ENCODE measurements at places on chromosomes 12 and 14. TPM values are rescaled to one million over a fixed set of nuclear protein-coding genes. Genes with fewer than 3 reads are reported as not detected.

PHLDA1 gene
- 19.7 TPM for total RNA-seq

- no peak for DNase-seq
These were observed 73.6 kb upstream of the CNTN1 start for GRCh38 chr12:40618636-40619035.

GRCh38 chr12:76860256-76860655, 18.6 kb downstream of the CSRP2 start:
- DNase-seq: no peak

FZD10 gene
- 14.1 TPM for total RNA-seq

DNA sequence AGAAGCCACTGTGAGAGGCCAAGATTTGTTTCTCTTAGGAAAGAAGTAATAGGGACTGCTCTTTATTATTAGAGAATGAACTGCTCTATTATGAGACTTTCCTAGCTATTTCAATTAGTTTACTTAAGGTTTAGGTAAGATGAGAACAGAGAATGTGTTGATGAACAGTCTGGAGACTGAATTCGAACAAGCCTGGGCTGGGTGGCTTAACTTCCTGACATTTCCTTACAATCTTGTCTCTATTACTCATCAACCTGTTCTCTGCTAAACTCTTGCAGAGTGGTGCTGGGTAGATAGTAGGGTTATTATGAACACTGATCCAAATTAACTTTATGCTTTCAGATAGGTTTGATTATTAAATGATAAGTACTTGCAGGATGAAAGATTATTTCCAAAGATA, 31.2 kb downstream of the SLC15A5 start:
- no peak for DNase-seq

DNA sequence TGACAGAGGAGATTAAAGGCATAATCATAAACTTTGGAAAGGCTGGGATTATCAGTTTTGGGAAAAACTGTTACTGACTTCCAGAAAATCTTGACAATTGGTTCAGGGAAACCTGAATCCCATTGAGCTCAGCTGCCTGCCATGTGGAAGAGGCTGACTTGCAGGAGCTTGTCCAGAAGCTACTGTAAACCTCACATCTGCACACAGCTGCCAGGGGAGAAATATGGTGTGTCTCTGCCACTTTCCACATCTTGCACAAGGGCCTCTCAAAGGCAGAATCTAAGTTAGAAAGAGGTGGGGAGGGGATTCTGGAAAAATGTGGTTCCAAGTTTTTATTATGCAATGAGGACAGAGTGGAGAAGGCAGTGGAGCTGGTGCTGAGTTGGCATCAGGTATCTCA, 8.7 kb upstream of the BHLHE41 start:
- no peak for DNase-seq

- DNase-seq: peak; percentile 95
These were observed at the start of gene PPP1R1A for GRCh38 chr12:54588110-54588889. TSS of gene PPP1R1A (minus strand) at chr12:54588659. CDS start at chr12:54588488, 171 bp downstream.

RNASE2 gene
- total RNA-seq: not detected

DNA sequence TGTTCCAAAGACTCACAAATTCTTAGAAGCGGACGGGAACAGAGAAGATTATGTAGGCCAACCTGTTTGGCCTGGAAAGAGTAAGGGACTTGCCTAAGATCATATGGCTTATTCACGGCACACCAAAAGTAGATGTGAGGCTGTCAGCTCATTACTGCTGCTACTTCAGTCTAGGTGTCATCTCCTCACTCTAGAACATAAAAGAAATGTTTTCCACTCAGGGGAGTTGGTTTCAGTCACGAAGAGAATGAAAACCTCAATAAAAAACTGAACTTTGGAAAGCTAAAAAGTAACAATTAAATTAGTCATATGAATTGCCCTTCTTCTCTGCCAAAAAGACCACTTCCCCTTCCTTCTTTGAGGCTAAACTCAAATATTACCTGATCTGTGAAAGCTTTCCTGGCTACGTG, 658 bp upstream of the CEP128 start:
- DNase-seq: no peak

DNA sequence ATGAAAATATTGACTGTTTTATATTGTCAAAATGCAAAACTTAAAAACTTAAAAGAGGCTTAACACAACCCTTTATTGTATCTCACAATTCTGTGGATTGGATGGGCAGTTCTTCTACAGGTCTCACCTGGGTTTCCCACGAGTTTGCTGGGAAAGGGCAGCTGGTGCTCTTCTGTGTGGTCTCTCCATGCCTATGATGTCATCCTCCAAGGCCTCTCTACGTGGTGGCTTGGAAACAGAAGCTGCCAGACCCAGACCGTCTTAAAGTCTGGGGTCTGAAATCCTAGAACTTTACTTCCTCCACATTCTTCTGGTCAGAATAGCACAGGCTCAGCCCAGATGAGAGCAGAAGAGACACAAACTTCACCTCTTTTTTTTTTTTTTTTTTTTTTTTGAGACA, 36.5 kb upstream of the KICS2 start:
- no peak for DNase-seq

GLT1D1 gene
- 9.2 TPM for total RNA-seq

DNA sequence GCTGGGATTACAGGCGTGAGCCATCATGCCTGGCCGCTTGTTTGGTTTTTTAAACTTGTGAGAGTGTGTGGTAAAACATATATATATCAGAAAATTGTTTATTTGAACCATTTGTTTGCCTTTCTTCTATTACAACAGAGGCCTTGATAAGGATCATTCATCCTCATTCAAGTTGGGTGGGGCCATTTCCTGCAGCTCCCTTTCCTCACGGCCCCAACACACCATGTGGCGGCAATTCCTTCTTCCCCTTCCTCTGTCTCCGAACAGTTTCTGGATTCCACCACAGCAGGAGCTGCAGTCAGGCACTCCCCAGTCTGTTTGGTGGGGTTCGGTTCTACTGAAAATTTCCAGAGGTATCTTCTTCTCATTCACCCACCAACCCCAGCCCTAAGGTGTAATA, 42.0 kb upstream of the RASSF3 start:
- no peak for DNase-seq

GRCh38 chr12:108576660-108577234, 14.4 kb downstream of the ISCU start:
- no peak for DNase-seq

DNA sequence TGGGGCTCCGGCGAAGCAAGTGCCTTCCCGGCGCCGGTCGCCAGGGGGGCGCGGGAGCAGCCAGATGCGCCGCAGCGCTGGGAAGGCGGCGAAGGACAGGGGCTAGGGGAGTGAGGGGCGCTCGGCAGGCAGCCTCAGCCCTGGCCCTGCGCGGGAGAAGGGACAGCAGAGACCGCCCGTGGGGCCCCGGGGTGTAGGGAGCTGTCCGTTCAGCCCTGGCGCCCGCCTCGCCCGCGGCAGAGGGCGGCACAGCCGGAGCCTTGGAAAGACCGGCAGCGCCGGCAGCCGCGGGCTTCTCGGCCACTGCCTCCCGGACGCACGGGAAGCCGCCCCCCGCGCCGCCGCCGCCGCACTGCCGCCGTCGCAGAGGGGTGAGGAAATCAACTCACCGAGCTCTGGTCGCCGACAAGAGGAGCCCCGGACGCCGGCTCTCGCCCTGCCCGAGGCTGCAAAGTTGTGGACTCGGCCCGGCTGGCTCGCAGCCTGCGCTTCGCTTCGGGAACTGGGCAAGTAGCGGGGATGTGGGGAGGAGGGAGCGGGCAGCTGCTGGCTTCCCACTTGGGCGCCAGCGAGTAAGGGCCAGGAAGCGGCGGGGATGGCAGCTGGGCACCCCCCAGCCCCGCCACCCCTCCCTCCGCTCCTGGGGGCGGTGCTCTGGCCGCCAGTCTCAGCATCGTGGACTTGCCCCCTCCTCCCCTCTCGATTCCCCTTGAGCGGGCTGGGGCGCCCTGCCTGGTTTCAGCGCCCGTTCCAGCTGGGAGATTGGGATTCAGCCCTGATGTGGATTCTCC, at the start of gene ZDHHC22:
Gene ZDHHC22 (minus strand): TSS at position 578 of the 791 bp plus-strand sequence. CDS start 2,053 bp downstream, outside the sequence.
- peak; percentile 94 for DNase-seq

ABCD4 gene
- total RNA-seq: 68.6 TPM

DNA sequence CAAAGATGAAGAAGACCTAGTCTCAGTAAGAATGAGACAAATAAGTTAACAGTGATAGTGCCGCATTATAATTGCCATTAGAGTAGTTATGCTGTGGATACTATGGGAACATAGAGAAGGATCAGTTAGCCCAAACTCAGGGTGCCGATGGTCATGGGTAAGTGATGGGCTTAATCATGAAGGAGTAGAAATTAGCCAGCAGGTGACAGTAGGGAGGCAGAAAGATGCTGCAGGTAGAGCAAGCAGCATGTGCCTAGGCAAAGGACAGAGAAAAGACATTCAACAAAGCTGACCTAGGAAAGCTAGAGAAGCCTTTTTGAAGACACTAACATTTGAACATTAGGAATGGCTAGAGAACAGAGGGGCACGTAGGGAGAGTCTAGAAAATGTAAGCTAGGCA, 30.6 kb upstream of the PTPRQ start:
- DNase-seq: no peak

GRCh38 chr12:11854011-11854499, 204.6 kb downstream of the ETV6 start:
- DNase-seq: no peak

GRCh38 chr12:2551412-2551900, 243.3 kb upstream of the FKBP4 start:
- DNase-seq: no peak

GRCh38 chr12:113197518-113198077, 12.1 kb downstream of the RITA1 start:
- DNase-seq: no peak

- no peak for DNase-seq
These were observed 155.8 kb upstream of the FOXN3 start for GRCh38 chr14:89572596-89573398.

- no peak for DNase-seq
These were observed 42.6 kb upstream of the PTPRR start for GRCh38 chr12:70963081-70963660.

DYNC1H1 gene
- total RNA-seq: 226 TPM

ESPL1 gene
- total RNA-seq: 43.6 TPM

GRCh38 chr12:113120670-113121370, 14.7 kb downstream of the RASAL1 start:
- no peak for DNase-seq

- DNase-seq: no peak
These were observed 484 bp downstream of the RIC8B start for GRCh38 chr12:106774808-106775524.

OXA1L gene
- total RNA-seq: 227 TPM

DNA sequence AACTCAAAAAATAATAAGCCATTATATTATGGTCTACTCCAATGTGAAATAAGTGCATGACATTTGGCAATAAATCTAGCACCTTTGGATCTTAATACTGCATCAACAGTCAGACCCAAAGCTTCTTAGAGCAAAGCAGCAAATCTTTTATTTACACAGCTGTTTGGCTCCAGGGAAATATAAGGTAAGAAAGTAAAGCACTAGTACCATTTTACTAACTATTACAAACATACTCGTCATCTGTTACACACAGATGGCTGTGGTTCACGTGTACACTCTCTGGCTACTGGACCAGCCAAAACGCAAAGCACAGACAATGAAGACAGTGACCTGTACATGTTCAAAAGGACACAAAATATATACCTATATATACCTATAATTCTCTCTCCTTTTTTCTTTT, 2.8 kb downstream of the FGD6 start:
- DNase-seq: no peak

DNA sequence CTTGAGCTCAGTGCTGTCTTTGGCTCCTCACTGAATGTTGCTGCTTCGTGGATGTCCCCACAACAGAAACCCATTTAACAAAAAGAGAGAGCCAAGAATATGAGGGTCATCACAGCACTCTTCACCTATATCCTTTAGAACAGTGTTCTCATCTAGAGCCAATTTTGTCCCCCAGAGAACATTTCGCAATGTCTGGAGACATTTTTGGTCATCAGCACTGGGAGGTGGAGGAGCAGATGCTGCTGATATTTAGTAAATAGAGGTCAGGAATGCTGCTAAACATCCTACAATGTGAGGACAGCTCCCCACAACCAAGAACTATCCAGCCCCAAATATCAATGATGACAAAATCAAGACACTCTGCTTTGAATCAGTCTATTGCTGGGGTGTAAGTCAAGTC, 92.5 kb downstream of the BBS10 start:
- DNase-seq: no peak

GRCh38 chr14:61652526-61653262, 42.6 kb upstream of the HIF1A start:
- no peak for DNase-seq

LALBA gene
- total RNA-seq: not detected

Data from H7 (cell line).